AG08395 (cell line): ENCODE measurements at places on chromosomes 4 and X.

DNA sequence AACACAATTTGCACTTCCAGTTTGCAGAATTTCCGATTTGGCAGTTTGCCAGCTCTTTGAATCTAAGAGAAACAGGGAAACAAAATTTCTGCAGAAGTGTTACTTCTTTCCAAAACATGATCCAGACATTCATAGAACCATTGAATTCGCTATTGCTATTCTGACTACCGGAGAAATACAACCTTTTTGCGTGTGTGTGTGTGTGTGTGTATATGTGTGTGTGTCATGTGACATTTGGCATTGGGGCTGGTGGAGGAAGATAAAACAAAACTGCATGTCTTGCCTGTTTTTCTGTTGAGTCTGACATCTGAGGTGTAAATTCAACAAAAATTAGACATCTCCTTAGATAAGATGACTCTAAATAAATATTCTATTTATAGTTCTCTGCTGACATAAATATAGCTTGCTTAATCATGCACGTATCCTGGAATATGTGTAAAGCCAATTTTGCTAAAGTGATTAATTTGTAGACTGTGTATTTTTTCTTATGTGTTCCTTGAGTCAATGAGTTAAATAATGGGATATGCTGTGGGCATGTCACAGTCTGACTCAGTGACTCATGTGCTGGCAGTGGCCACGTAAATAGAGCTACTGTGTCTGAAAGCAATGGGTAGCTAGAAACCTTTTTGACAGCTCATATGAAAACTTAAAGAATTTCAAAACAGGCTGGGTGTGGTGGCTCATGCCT is 98.9 kb downstream of the HPGD start:
- peak; percentile 63 for DNase-seq

DNA sequence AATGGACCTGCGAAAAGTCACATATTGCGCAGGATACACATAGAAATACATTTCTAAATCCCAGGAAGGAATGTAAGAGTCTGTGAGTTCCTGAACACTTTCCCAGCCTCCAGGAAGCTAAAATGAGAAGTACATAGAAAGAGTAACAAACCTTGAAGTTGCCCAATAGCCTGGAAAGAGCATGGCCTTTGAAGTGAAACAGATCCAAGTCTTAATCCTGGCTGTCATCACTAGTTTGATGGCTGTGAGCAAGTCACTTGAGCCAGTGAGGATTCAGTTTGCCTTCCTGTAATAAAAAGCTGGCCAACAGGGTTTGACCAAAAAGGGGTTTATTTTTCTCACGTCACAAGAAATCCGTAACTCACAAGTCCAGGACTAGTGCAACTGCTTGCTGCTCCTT is 69.8 kb downstream of the ARHGEF38 start:
- DNase-seq: no peak

DNA sequence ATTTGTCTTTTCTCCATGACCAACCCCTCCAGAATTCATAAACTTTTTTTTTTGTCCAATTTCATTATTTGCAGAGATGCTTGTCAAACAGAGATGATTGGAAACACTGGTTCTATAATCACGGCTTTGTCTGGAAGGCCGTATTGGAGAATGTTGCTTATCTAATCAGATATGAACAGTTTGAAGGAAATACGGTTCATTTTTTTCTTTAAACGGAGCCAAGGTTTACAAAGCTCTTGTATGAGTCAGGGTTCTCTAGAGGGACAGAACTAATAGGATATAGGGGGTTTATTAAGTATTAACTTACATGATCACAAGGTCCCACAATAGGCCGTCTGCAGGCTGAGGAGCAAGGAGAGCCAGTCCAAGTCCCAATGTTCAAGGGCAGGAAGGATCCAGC is 1415.8 kb downstream of the C4orf33 start:
- DNase-seq: no peak

DNA sequence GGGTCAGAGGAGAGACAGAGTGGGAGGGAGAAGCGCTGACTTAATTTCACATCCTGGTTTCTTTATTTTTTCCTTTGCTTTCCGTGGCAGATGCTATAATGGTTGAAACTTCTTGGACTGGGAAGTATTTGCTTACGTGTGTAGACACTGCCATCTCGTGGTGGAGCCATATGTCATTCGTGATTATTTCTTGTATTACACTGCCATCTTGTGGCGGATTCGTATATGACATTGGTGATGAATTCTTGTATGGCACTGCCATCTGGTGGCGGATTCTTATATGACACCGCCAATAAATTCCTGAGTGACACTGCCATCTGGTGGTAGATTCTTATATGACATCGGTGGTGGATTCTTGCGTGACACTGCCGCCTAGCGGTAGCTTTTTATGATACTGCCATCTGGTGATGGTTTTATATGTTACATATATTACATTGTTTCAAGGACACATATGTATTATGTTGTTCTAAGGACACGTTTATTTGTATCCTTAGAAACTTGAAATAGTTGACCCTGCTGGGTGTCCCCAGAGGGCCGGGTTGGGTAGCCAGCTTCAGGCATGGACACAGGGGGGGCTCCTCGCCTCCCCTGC is 37.3 kb upstream of the CLCN4 start:
- DNase-seq: peak; percentile 63

DNA sequence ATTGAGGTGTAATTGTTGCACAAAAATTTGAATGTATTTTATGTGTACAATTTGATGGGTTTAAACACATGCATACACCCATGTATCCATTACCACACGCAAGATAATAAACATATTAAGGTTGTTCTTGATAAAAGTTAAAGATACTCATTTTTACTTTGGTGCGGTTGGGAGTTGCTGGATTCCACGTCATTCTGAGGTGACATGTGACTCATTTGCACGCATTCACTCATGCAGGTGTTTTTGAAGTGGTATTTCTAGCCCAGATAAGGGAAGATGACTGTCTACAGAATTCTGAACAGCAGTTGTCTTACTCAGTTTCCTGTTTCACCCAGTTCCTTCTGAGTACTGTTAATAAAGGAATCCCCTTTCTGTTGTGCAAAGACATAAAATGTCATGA is 142.0 kb downstream of the RTL3 start:
- DNase-seq: no peak

DNA sequence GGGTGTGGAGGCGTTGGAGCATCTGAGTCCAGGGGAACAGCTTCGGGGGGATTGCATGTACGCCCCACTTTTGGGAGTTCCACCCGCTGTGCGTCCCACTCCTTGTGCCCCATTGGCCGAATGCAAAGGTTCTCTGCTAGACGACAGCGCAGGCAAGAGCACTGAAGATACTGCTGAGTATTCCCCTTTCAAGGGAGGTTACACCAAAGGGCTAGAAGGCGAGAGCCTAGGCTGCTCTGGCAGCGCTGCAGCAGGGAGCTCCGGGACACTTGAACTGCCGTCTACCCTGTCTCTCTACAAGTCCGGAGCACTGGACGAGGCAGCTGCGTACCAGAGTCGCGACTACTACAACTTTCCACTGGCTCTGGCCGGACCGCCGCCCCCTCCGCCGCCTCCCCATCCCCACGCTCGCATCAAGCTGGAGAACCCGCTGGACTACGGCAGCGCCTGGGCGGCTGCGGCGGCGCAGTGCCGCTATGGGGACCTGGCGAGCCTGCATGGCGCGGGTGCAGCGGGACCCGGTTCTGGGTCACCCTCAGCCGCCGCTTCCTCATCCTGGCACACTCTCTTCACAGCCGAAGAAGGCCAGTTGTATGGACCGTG is 2.2 kb downstream of the AR start:
- peak; percentile 12 for DNase-seq

DNA sequence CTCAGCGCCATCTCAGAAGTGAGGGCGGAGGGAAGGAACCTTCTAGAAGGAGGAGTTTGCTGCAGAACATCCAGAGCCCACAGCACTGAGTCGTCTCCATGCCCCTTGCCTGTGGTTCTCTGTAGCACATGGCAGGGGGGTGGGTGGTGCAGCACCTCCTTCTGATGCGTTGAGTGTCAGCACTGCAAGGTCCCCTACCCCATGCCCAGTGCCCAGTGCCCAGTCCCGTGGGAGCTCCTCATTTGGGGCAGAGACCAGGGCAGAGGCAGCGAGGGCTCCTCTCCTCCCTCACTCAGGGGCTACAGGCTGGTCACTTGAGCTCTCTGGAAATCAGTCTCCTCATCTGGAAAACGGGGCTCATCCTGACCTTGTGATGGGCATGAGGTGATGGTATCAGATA is 78.1 kb downstream of the HTRA3 start:
- DNase-seq: no peak
